Stimulated activated CD8-positive, alpha-beta memory T cell treated with anti-CD3 and anti-CD28 coated beads, Interleukin-7, amount 100 ng/mL, for 4 hours (primary cell): ENCODE measurements at places on chromosomes 3 and 15.

GRCh38 chr3:72144773-72145505 is 360.0 kb upstream of the PROK2 start:
- DNase-seq: no peak

GRCh38 chr3:136954251-136954650 is 3.5 kb upstream of the IL20RB start:
- no peak for DNase-seq

DNA sequence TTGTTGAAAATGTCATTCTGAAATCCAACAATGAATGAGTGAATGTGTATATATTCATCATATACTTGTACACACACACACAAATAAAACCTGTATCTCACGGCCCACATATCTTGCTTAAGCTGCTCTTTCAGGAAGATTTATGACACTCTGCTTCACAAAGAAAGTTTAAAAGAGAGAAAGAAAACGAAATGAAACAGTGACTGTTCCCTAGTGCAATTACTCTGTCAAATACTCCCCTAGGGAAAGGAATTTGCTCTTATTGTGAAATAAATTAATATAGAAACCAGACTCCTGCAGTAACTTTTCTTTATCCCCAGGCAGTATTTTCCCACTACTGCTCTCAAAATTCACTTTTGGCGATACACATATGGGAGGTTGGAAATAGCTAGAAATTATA is 329.1 kb downstream of the VPS13C start:
- no peak for DNase-seq

DNA sequence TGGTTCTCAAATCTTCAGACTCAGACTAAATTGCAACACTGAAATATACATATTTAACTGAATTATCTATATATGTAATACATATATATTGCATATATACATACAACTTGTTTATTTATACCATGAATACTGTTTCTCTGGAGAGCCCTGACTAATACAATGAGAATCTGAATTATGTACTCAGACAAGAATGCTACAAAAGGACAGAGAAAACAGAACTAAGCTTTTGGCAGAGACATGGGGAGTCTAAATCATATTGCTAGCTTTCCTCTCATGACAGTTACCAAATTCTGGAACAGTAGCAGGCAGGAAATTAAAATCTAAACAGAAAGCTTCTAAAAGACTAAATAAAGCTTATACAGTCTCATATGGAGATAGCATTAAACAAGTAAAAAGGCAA is 142.4 kb upstream of the KCNMB2 start:
- no peak for DNase-seq

DNA sequence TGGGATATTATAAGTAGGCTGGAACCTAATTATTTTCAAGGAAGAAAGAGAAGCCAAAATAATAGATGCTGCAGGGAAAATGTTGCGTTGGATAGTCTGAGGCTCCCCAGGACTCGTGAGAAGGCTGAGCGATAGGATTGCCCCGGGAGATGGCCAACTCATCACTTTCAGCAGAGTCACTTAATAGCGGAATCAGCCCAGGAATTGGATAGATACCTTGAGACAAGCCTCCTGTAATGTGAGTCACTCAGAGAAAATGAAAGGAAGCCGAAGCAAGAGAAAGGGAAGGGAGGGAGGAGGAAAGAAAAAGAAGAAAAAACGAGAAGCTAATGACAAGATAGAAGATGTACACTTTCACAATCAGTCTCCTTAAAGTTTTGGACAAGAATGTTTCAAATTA is 94.3 kb downstream of the SQOR start:
- no peak for DNase-seq
